ENCODE measurements at places on chromosomes 12 and 14.

- no peak for DNase-seq
Measured at GRCh38 chr14:64704743-64705380, 638 bp downstream of the PLEKHG3 start.

DNA sequence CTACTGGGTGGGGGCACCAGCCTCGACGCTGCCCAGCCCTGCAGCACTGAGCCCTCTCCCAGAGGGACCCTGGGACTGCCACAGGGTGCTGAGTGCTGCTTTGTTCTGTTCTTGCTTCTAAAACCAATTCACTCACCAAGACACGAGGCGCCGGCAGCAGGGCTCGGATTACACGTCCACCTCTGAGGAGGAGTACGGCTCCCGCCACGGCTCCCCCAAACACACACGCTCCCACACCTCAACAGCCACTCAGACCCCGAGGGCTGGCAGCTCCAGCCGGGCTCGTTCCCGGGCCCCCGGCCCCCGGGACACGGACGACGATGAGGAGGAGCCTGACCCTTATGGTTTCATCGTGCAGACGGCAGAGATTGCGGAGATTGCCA lies 24.3 kb downstream of the CEP170B start:
- no peak for DNase-seq

DNA sequence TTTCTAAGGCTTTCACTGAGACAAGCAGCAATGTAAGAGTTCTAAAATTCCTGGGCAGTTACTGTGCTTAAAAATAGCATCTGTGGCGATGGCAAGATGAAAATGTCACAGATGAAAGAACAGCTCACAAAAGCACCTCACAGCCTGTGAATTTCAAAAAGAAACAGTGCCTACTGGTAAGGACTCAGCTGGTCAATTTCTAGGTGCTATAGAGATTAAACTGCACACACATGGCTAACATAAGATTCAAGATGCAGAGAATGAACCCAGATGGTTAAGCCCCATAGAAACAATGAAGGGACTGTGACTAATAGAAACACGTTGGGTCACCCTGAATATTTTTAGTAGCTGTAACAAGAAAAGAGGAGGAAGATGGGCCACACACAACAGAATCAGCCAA lies 12.0 kb upstream of the IL26 start:
- no peak for DNase-seq

- DNase-seq, result no peak
Measured at GRCh38 chr12:17489452-17489851, 600.5 kb downstream of the RERGL start.

DNA sequence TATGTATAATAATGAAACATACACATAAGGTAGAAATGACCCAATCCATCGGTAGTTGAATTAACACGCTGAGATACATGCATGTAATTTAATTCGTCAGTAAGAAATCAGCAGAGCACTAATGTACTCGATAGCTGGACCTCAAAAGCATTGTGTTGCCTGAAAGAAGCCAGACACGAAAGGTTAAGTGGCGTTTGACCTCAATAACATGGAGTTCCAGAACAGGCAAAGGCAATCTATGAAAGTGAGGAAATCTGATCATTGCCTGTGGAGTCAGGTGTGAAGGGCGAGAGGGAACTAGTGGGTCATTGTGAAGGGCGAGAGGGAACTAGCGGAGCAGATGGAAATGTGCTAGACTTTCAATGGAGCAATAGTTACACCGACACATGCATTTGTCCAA lies 970.4 kb upstream of the TMEM132C start:
- DNase-seq, result no peak

GRCh38 chr14:54854181-54854580 lies 48.4 kb downstream of the GCH1 start:
- DNase-seq, result no peak

Measured in activated CD8-positive, alpha-beta memory T cell treated with anti-CD3 and anti-CD28 coated beads for 4 hours (primary cell).